ENCODE measurements at places on chromosomes 11 and 22. TPM values are rescaled to one million over a fixed set of nuclear protein-coding genes. Genes with fewer than 3 reads are reported as not detected.

GRCh38 chr11:86623041-86623621 lies 49.3 kb downstream of the ME3 start:
- no peak overlapping the region for H3K4me3 ChIP-seq
- H3K27ac ChIP-seq, result no peak overlapping the region
- H3K36me3 ChIP-seq, result no peaks in the 10 kb centered on the region
- no peak for DNase-seq

GRCh38 chr22:23574877-23575276 lies 5.2 kb downstream of the IGLL1 start:
- H3K4me1 ChIP-seq, result no peaks in the 10 kb centered on the region
- no peak overlapping the region for H3K27ac ChIP-seq
- DNase-seq, result no peak
- H3K27me3 ChIP-seq, result no peaks in the 10 kb centered on the region
- no peak overlapping the region for H3K4me3 ChIP-seq
- no peaks in the 10 kb centered on the region for H3K36me3 ChIP-seq

GRCh38 chr11:125910226-125910849 lies 6.0 kb downstream of the DDX25 start:
- DNase-seq, result no peak
- peaks cover 4% of the 10 kb centered on the region for H3K27me3 ChIP-seq
- no peaks in the 10 kb centered on the region for H3K36me3 ChIP-seq

The MMP8 gene
- not detected for total RNA-seq

The ANO1 gene
- not detected for total RNA-seq

- H3K27me3 ChIP-seq, result no peaks in the 10 kb centered on the region
- no peak overlapping the region for H3K27ac ChIP-seq
- H3K4me3 ChIP-seq, result no peak overlapping the region
- no peaks in the 10 kb centered on the region for H3K4me1 ChIP-seq
These were observed 111.3 kb downstream of the NAT10 start for GRCh38 chr11:34216706-34217105.

- peaks cover 7% of the 10 kb centered on the region for H3K36me3 ChIP-seq
- no peak for DNase-seq
- no peak overlapping the region for H3K27ac ChIP-seq
- no peak overlapping the region for H3K4me3 ChIP-seq
- H3K27me3 ChIP-seq, result no peaks in the 10 kb centered on the region
These were observed 17.5 kb upstream of the TXNRD2 start for GRCh38 chr22:19959043-19959586.

All from CD4-positive, alpha-beta memory T cell (primary cell).